ENCODE measurements at places on chromosomes 16 and 17. TPM values are rescaled to one million over a fixed set of nuclear protein-coding genes. Genes with fewer than 3 reads are reported as not detected.

Gene PRR35
- not detected for total RNA-seq

Gene IL34
- total RNA-seq, result not detected

Gene LGALS9B
- total RNA-seq, result not detected

Gene KRT32
- not detected for total RNA-seq

Gene TUBD1
- 11.9 TPM for total RNA-seq

Gene TP53TG3C
- not detected for total RNA-seq

Gene PLA2G10
- not detected for total RNA-seq

Gene FDXR
- total RNA-seq, result 33.3 TPM
